Astrocyte of the cerebellum (primary cell): ENCODE measurements at places on chromosomes 4 and X.

DNA sequence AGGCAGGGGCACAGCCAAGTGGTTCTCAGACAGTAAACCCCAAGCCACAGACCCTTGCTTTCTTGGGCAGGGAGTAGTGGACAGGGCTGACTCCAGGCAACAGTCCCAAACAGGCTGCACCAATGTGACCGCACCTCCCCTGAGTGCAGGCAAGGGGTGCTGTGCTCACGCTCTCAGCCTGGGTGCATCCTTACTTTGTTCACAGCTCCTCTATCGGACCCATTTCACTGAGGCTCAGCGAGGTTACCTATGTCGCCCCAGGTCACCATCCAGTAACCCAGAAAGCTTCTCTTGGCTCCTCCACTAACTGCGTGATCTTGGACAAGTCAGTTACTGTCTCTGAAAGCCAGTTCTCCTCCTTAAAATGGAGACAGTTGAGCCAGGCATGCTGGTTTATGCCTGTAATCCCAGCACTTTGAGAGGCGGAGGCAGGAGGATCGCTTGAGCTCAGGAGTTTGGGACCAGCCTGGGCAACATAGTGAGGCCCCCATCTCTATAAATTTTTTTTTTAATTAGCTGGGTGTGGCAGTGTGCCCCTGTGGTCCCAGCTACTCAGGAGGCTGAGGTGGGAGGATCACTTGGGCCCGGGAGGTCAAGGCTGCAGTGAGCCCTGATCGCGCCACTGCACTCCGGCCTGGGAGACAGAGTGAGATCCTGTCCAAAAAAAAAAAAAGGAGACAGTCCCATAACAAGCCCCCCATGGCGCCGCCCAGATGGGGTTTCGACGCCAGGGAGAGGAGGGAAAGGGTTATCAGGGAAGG is 823 bp upstream of the MAN2B2 start:
- no peak for DNase-seq

- no peak for DNase-seq
These were observed 53.9 kb downstream of the DMP1 start for GRCh38 chr4:87704001-87704400.

GRCh38 chrX:46447384-46447783 is 97.8 kb downstream of the ZNF674 start:
- no peak for DNase-seq

DNA sequence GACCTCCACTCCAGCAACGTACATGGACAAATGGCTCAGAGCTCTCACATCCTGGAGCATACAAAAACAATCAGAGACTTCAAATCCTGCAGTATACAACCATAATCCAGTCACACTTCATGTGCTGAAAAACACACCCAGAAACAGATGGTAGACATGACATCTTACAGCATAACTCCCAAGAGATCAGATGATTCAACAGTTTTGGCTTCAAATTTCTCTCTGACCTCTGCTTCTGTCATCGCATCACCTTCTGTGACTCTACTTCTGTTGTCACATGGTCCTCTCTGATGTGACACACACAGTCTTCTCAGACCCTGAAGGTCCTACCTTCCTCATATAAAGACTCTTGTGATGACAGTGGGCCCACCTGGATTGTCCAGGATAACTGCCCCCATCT is 18.5 kb downstream of the SUV39H1 start:
- no peak for DNase-seq

DNA sequence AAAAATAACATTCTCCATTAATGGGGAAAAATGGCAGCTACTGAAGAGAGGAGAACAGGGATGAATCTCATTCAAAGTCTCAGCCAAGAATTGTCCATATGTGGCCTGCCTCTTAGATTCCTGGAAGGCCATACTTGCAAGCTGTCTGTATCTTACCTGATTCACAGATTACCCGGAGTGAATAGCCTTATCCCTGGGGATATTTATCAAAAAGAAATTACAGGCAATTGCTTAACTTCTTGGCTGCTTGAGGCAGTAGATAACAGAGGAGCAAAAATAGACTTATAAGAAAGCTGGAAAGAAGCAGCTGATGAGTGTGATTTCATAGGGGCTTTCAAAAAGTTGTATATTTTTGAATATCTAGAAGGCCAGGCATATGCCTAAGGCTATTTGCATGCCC is 68.8 kb upstream of the PPP1R2C start:
- DNase-seq: no peak

GRCh38 chr4:12144051-12144450 is 715.4 kb upstream of the HS3ST1 start:
- no peak for DNase-seq

- DNase-seq: no peak
These were observed 64.0 kb upstream of the PRKX start for GRCh38 chrX:3777416-3777815.

DNA sequence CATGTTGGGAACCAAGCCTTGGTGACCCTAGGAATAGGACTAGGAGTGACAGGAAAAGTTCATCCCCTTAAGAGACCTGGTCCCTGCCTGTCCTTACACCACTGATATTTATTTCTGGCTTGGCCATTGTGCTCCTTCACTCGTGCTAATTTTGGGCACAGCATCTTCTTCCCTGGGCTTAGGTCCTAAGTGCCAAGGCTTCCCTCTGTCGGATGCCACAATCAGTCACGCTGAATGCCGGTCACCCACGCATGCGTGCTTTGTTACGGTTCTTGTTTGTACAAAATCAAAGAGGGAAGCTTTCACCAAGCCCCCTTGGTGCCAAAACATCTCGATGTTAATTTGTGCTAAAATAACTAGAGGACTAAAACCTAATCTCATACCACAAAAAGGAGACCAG is 17.4 kb upstream of the MAP3K15 start:
- DNase-seq: no peak

DNA sequence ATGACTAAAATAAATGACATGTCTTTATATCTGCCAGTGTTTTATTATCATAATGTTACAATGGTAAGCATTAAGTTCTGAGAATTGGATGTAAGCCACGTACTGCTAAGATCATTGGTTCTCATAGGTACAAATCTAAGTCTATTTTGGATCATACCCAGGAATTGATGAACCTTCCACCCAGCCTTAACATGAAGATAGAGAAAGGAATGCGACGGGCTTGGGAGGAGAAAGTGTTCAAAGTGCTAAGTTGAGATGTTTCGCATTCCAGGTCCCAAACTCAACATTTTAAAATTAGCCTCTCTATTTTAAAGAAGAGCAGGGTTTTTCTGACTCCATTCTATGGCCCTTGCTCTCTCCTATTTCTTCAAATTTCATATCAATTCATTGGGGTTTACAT is 54.9 kb upstream of the FRAS1 start:
- peak; percentile 3 for DNase-seq

DNA sequence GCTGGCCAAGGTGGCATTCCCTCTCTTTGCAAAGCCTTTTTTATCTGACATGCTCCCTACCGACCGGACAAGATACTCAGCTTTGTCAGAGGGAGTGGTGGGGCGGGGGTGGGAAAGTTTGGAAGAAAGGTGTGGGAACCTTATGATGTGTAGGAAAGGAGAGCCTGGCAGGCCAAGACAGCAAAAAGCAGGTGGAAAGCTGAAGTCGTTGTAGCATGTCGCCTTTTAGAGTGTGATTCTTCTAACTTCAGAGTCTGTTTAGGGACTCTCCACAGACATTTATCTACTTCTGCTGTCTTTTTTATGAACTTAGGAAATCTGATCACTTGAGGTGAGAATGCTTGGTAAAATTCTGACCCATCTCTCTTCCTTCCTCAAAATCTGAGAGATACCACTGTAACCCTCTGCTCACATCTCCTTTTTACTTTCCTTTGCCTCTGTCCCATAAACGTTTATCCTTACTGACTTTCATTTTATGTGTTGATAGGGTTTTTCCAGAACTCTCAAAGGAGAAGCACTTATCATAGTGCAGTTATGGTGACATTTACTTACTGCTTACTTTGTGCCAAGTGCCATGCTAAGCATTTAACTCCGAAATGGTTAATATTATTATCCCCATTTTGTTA is 8.2 kb upstream of the RUFY3 start:
- no peak for DNase-seq

- no peak for DNase-seq
These were observed 124.5 kb upstream of the PJA1 start for GRCh38 chrX:69289793-69290123.

- DNase-seq: no peak
These were observed at the start of gene TBX22 for GRCh38 chrX:80014141-80014940. TBX22 (plus strand) TSS chrX:80014753; CDS start chrX:80022270, 7,517 bp downstream.

- DNase-seq: no peak
These were observed 500 bp downstream of the GAR1 start for GRCh38 chr4:109816082-109816442.

DNA sequence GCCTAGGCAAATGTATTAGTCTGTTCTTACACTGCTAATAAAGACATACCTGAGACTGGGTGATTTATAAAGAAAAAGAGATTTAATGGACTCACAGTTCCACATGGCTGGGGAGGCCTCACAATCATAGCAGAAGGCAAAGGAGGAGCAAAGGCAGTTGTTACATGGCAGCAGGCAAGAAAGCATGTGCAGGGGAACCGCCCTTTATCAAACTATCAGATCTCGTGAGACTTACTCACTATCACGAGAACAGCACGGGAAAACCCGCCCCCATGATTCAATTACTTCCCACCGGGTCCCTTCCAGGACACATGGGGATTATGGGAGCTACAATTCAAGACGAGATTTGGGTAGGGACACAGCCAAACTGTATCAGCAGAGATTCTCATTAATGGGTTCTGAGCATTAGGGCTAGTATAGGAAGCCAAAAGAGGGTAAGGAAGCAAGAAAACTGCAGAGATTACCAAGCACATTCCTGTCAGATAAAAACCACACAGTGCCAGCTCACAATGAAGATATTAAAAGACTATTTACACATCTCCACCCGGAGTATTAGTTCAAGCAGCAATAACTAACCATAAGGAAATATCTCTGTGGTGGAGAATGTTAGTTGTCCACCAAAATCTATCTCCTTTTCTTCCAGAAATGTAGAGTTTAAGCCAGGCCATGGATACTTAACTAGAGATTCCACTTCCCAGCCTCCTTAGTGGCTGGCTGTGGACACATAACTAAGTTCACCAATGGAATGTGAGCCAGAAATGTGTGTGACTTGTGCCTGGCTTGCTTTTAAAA is 61.2 kb upstream of the HOPX start:
- no peak for DNase-seq

DNA sequence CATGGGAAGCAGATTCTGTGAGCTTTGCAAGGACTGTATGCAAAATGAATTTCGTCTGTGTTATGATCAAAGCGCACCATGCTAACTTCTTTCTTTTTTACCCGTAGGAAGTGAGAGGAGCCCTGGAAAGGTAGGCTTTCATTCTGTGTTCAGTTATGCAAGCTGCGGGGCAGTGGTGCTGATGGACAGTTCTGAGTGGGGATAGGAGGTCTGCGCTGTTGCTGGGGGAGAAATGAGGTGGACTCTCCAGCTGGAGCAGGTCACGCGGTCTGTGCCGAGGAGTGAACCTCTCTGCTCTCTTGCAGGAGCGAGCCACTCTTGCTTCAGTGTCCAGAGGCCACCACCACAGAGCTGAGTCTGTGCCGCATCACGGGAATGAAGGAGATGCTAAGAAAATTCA is 4.5 kb downstream of the TRIML1 start:
- DNase-seq: no peak

DNA sequence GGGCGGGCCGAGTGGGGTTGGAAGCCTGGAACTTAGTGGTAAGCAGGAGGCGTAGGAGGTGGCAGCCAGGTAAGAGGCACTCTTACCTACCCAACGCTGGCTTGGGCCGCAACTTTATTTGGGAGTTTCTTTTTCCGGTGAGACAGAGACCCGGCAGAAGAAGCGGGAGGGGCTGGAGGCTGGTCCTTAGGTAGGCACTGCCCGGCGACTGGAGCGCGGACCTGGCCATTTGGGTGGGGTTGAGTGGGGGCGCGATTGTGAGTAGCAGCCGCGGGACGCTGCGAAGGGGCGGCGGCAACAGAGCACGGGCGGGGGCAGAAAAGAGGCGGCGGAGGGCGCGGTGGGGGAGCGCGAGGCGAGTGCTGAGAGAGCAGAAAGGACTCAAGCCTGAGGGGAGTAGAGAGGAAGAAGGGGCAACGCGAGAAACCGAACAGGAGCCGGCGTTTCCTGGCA is 334 bp upstream of the POU4F2 start:
- DNase-seq: no peak

DNA sequence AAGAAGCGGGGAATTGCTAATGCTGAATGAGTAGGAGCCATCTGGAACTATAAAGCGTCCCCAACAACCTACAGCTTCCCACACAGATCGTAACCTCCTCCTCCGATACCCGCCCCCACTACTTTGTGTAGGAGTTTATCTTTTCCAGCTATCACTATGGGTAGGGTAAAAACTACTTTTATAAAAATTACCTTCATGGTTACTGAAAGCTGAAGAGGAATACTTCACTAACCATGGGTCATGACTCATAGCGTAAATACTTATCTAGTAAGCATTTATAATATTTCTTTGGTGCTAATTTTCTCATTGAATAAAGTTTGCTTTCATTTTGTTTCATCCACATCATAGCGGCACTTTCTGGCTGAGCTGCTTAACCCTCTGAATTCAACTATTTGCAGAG is 79.4 kb upstream of the TNIP3 start:
- DNase-seq: no peak

DNA sequence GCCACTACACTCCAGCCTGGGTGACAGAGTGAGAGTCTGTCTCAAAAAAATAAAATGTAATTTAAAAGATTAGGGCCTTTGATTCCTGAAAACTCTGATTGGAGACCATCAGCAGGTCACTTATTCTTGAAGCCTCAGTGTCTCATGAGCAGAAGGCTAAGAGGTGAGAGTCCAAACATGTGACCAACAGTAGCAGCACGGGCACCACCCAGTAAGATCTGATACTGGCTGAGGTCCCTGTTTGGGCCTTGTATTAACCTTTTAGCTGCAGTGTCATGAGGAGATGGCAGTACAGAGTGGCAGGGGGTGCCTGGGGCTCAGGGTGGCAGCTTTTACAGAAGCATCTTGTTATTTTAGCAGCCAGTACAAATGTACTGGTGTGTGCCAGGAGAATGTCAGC is 89.3 kb downstream of the FHDC1 start:
- no peak for DNase-seq

DNA sequence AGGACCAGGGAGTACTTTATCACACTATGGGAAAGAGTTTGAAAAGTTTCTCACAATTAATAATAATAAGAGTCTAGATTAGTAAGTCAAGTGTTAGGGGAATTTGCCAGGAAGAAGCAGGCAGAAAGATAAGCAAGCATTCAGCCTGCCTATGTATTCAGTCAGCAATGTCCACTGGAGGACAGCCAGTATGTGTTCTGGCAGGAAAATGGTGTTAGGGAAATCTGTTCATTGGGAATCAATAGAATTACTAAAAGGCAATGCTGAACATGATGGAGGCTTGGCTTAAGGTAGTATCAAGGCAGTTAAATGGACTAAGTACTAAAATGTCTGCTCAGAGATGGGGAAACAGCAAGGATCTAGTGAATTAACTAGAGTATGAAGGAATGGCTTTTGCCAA is 221.2 kb downstream of the PPP4R3C start:
- no peak for DNase-seq
